Activated CD8-positive, alpha-beta memory T cell treated with anti-CD3 and anti-CD28 coated beads, Interleukin-2, amount 10 ng/mL, durations not matched to agents 7 days and 5 days (primary cell): ENCODE measurements at places on chromosomes 1 and 21.

DNA sequence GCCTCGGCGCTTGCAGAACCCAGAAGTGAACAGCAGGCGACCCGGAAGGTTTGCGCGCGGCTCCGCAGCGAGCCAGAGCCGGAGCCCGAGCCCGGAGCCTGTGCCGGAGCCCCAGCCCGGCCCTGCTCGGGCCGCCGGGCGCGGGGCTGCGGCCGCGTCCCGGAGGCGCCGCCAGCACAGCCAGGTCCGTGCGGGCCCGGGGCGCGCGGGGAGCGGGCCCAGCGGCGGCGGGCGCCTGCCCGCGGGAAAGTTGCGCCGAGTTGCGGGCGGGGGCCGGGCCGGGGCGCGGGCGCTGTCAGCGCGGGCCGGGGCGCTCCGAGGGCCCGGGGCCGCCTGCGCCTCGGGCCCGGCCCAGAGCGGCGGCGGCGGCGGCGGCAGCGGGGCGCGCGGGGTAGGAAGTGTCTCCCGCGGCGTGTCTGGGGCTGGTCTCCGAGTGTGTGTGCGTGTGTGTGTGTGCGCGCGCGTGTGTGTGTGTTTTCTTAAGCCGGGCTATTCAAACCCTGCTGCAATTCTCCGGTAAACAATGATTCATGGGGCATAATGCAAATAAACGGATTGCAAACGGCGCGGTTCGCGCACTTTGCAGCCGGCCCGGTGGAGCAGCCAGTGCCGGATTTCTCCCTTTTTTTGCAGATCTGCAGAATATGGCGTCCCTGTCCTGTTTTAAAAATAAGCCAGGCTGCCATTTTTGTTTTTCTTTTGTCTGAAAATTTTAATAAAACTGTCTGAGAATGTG is at the start of gene ZNF362:
ZNF362 (plus strand) TSS at position 22 of the 736 bp plus-strand sequence. CDS start 14,083 bp downstream, outside the sequence.
- peak within 1 kb of the TSS; percentile 96 for H3K27ac ChIP-seq
- H3K4me3 ChIP-seq: peak within 1 kb of the TSS; percentile 98
- H3K4me1 ChIP-seq: peaks cover 5% of the 10 kb centered on the region

- peaks cover 20% of the 10 kb centered on the region for H3K27me3 ChIP-seq
- peaks cover 3% of the 10 kb centered on the region for H3K4me1 ChIP-seq
- no peak overlapping the region for H3K4me3 ChIP-seq
- H3K36me3 ChIP-seq: peaks cover 3% of the 10 kb centered on the region
- DNase-seq: no peak
- H3K27ac ChIP-seq: no peak overlapping the region
Observed at GRCh38 chr1:46399307-46399706, 5.2 kb downstream of the FAAH start.

- peaks cover 46% of the 10 kb centered on the region for H3K36me3 ChIP-seq
- no peak overlapping the region for H3K4me3 ChIP-seq
- H3K27me3 ChIP-seq: no peaks in the 10 kb centered on the region
- peak overlapping the region; percentile 31 for H3K27ac ChIP-seq
- H3K4me1 ChIP-seq: peaks cover 81% of the 10 kb centered on the region
Observed at GRCh38 chr1:167442142-167442848, 76.0 kb downstream of the CD247 start.

- no peak overlapping the region for H3K4me3 ChIP-seq
- peaks cover 36% of the 10 kb centered on the region for H3K4me1 ChIP-seq
- DNase-seq: no peak
- no peak overlapping the region for H3K27ac ChIP-seq
- H3K36me3 ChIP-seq: peaks cover 3% of the 10 kb centered on the region
- no peaks in the 10 kb centered on the region for H3K27me3 ChIP-seq
Observed at GRCh38 chr1:92881391-92881790, 49.6 kb downstream of the RPL5 start.

- H3K27ac ChIP-seq: no peak overlapping the region
- no peak for DNase-seq
- H3K36me3 ChIP-seq: no peaks in the 10 kb centered on the region
- H3K4me1 ChIP-seq: no peaks in the 10 kb centered on the region
- H3K27me3 ChIP-seq: no peaks in the 10 kb centered on the region
- H3K4me3 ChIP-seq: no peak overlapping the region
Observed at GRCh38 chr1:102853701-102854187, 254.6 kb downstream of the COL11A1 start.

DNA sequence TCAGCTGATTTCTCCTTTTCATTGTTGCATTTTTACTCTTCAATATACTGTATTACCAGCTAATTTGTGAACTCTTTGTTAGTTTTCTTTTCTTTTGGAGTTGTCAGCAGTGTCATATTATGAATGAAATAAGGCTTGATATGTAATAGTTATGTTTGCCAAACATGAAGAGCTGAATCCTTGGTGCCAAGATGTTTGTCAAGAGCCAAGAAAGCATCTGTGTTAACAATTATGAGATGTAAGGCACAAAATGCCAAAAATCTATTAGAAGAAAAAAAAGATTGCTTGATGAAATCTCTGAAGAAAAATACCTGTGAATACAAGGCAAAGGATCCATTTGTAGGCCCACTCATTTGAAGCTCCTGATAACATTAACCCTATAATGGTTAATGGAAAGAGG is 48.4 kb upstream of the RNPC3 start:
- H3K27ac ChIP-seq: no peak overlapping the region
- no peaks in the 10 kb centered on the region for H3K36me3 ChIP-seq
- no peaks in the 10 kb centered on the region for H3K4me1 ChIP-seq
- no peak for DNase-seq
- H3K4me3 ChIP-seq: no peak overlapping the region
- H3K27me3 ChIP-seq: no peaks in the 10 kb centered on the region

DNA sequence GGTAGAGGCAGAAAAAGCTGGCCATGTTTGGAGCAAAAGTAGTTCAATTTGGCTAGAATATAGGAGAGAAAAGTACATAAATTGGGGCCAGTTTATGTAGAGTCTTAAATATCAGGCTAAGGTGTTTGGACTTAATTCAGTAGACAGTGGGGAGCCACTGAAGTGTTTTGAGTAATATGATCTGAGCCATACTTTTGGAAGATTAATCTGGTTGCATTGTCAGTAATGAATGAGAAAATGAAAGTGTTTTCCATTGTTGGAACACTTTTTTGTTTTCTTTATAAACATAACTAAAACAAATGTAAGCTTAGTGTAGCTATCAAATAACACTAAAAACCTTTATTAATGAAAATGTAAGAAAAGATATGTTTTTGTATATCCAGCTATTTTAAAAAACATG is 42.1 kb downstream of the POU2F1 start:
- H3K27ac ChIP-seq: no peak overlapping the region
- H3K36me3 ChIP-seq: peaks cover 3% of the 10 kb centered on the region
- no peak for DNase-seq

- H3K27ac ChIP-seq: no peak overlapping the region
- no peak overlapping the region for H3K4me3 ChIP-seq
- H3K27me3 ChIP-seq: no peaks in the 10 kb centered on the region
Observed at GRCh38 chr21:27807596-27807995, 840.7 kb upstream of the ADAMTS5 start.

- H3K27ac ChIP-seq: no peak overlapping the region
- no peaks in the 10 kb centered on the region for H3K4me1 ChIP-seq
- no peak for DNase-seq
- no peak overlapping the region for H3K4me3 ChIP-seq
- no peaks in the 10 kb centered on the region for H3K36me3 ChIP-seq
- no peaks in the 10 kb centered on the region for H3K27me3 ChIP-seq
Observed at GRCh38 chr1:245765230-245766000, 610.6 kb downstream of the KIF26B start.

GRCh38 chr1:109689844-109690405 is 2.3 kb downstream of the GSTM1 start:
- no peak overlapping the region for H3K27ac ChIP-seq
- no peaks in the 10 kb centered on the region for H3K27me3 ChIP-seq
- no peak overlapping the region for H3K4me3 ChIP-seq
- no peak for DNase-seq
- no peaks in the 10 kb centered on the region for H3K36me3 ChIP-seq

GRCh38 chr1:165875171-165875570 is 47.8 kb downstream of the UCK2 start:
- H3K4me1 ChIP-seq: peaks cover 55% of the 10 kb centered on the region
- peaks cover 25% of the 10 kb centered on the region for H3K36me3 ChIP-seq
- DNase-seq: peak; percentile 48
- no peak overlapping the region for H3K27ac ChIP-seq
- no peak overlapping the region for H3K4me3 ChIP-seq

DNA sequence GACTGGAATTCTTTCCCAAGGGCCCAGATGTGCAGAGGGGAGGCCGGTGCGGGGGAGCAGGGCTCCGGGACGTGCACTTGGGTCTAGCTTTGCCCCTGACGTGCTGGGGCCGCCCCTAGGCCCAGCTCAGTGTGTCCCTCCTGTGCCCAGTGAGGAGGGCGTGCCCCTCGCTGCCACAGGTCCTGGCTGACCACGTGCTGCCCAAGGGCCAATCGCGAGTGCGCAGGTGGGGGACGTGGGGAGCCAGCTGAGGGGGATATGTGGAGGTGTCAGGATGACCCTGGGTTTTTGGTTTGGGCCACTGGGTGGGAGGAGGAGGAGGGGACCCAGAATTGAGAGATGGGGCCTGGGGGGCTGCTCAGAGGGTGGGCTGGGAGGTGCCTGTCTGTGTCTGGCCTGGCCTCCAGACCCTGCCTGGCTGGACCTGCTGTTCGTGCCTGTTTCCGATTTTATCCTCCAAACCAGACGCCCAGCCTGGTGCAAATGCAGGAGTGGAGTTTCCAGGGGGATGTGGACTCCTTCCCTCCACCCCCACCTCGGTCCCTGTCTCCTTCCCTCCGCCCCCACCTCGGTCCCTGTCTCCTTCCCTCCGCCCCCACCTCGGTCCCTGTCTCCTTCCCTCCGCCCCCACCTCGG is 6.1 kb upstream of the RNF223 start:
- H3K4me3 ChIP-seq: no peak overlapping the region
- peaks cover 4% of the 10 kb centered on the region for H3K4me1 ChIP-seq
- no peaks in the 10 kb centered on the region for H3K36me3 ChIP-seq
- H3K27me3 ChIP-seq: peaks cover 5% of the 10 kb centered on the region

GRCh38 chr1:208207388-208208131 is 36.6 kb downstream of the PLXNA2 start:
- H3K27ac ChIP-seq: no peak overlapping the region
- H3K4me1 ChIP-seq: no peaks in the 10 kb centered on the region
- DNase-seq: no peak
- peaks cover 2% of the 10 kb centered on the region for H3K27me3 ChIP-seq
- H3K4me3 ChIP-seq: no peak overlapping the region

GRCh38 chr1:46757956-46758528 is 39.1 kb upstream of the EFCAB14 start:
- no peaks in the 10 kb centered on the region for H3K36me3 ChIP-seq
- H3K4me3 ChIP-seq: no peak overlapping the region
- no peak overlapping the region for H3K27ac ChIP-seq

GRCh38 chr1:233735331-233735730 is 121.4 kb downstream of the KCNK1 start:
- H3K4me3 ChIP-seq: no peak overlapping the region
- no peak for DNase-seq

GRCh38 chr1:8516278-8516777 is 198.4 kb downstream of the SLC45A1 start:
- H3K4me1 ChIP-seq: peaks cover 29% of the 10 kb centered on the region
- H3K4me3 ChIP-seq: no peak overlapping the region
- no peak overlapping the region for H3K27ac ChIP-seq
- DNase-seq: no peak
- no peaks in the 10 kb centered on the region for H3K27me3 ChIP-seq

- DNase-seq: no peak
- H3K4me1 ChIP-seq: no peaks in the 10 kb centered on the region
- H3K36me3 ChIP-seq: no peaks in the 10 kb centered on the region
- no peak overlapping the region for H3K27ac ChIP-seq
- H3K27me3 ChIP-seq: no peaks in the 10 kb centered on the region
Observed at GRCh38 chr1:79497193-79497773, 490.8 kb upstream of the ADGRL4 start.

- peaks cover 22% of the 10 kb centered on the region for H3K4me1 ChIP-seq
- H3K27ac ChIP-seq: no peak overlapping the region
- H3K27me3 ChIP-seq: no peaks in the 10 kb centered on the region
- H3K4me3 ChIP-seq: no peak overlapping the region
- no peak for DNase-seq
Observed at GRCh38 chr1:2388004-2388913, 3.1 kb downstream of the MORN1 start.

DNA sequence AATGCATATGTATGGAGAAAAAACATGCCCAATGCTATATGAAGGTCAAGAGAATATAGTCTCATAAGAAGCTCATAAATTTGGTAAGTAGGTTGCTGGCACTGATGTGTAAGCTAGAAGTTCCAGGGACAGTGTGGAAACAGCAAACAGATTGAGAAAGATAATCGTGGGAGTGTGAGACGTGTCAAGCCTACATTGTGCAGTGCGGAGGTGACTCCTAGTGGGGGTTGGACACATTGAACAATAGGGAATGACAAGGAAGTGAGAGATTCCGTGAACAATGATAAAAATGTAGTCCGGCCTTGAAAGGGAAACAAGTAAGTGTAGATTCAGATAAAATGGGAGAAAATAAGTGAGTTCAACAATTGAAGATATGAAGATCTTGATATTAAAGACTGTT is 788.4 kb upstream of the PRMT6 start:
- H3K27ac ChIP-seq: no peak overlapping the region
- no peaks in the 10 kb centered on the region for H3K27me3 ChIP-seq
- H3K4me3 ChIP-seq: no peak overlapping the region
- H3K36me3 ChIP-seq: no peaks in the 10 kb centered on the region
- no peaks in the 10 kb centered on the region for H3K4me1 ChIP-seq

DNA sequence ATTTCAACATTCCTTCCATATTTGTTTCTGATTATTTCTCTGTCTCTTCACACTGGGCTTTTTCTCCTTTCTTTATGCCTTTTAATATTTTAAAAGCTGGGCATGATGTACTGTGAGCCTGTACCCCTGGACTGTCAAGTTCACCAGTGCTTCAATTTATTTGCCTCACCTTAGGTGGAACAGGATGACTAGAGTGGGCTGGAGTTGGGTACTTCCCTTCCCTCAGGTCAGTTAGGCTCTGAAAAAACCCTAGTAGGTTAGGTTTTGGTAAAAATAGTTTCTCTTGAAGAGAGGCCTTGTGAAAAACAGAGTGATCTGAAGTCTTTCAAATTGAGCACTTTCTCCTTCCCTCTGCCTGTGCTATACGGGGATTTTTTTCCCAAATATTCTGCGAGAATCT is 163.0 kb upstream of the LYPLAL1 start:
- H3K4me3 ChIP-seq: no peak overlapping the region
- H3K4me1 ChIP-seq: no peaks in the 10 kb centered on the region
- DNase-seq: no peak

- no peak overlapping the region for H3K27ac ChIP-seq
- H3K4me3 ChIP-seq: no peak overlapping the region
- DNase-seq: no peak
- peaks cover 1% of the 10 kb centered on the region for H3K4me1 ChIP-seq
- H3K36me3 ChIP-seq: peaks cover 2% of the 10 kb centered on the region
- H3K27me3 ChIP-seq: peaks cover 13% of the 10 kb centered on the region
Observed at GRCh38 chr1:197486946-197487345, 218.9 kb downstream of the CRB1 start.

GRCh38 chr1:183025782-183026774 is 2.9 kb downstream of the LAMC1 start:
- H3K4me1 ChIP-seq: peaks cover 19% of the 10 kb centered on the region
- DNase-seq: no peak
- no peak overlapping the region for H3K27ac ChIP-seq
- H3K4me3 ChIP-seq: no peak overlapping the region

DNA sequence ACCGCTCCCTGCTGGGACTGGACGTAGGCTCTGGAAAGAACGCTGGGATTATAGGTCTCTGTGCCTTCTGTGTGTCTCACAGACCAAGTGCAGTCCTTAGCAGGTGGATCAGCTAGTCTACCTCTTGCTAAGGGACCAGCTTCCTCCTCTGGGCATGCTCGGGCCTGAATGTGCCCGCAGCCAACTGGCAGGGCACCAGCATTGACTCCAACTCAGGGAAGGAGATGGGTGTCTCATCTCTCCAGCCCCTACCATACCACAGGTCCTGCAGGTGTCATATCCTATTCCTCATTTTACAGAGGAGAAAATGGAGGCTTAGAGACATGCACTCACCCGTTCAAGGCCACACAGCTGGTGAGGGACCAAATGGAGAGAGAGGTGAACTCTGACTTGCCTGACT is 340.2 kb downstream of the PTPRU start:
- H3K4me1 ChIP-seq: no peaks in the 10 kb centered on the region
- H3K36me3 ChIP-seq: no peaks in the 10 kb centered on the region
- peaks cover 2% of the 10 kb centered on the region for H3K27me3 ChIP-seq
- DNase-seq: no peak
- no peak overlapping the region for H3K4me3 ChIP-seq
